LoVo (cell line): ENCODE measurements at places on chromosomes 1 and 21.

GRCh38 chr1:207848234-207848633, 62.7 kb downstream of the CD34 start:
- peak; percentile 76 for DNase-seq

DNA sequence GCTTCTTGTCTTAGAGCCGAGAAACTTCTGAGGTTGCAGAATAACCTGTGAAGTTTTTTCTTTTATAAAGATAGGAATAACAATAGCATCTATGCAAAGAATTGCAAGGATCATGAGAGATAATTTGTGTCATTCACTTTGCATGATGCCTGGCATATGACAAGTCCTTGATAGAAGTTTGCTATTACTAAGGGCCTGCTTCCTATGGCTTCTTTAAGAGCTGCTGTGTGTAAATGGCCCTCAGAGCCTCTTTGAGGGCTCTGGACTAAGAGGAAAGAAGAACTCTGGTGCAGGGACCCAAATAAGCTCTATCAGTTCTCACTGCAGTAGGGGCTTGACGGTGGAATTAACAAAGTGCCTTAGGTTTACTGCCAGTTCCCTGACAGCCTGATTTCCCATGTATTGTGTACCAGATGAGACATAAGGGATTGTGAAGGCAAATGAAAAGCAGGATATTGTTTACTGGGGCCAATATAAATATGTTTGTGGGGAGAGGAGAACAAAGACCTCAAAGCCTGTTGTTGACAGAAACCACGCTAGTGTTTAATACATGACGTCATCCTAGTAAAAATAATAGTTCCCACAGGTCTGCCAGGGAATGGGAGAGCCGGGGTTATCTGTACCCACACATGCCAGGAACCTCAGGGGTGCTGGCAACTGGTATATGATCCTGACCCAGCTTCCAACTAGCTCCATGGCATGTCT, 131.2 kb upstream of the UBE2U start:
- DNase-seq, result peak; percentile 1

- no peak for DNase-seq
Measured at GRCh38 chr1:71222668-71223067, 141.8 kb upstream of the ZRANB2 start.

DNA sequence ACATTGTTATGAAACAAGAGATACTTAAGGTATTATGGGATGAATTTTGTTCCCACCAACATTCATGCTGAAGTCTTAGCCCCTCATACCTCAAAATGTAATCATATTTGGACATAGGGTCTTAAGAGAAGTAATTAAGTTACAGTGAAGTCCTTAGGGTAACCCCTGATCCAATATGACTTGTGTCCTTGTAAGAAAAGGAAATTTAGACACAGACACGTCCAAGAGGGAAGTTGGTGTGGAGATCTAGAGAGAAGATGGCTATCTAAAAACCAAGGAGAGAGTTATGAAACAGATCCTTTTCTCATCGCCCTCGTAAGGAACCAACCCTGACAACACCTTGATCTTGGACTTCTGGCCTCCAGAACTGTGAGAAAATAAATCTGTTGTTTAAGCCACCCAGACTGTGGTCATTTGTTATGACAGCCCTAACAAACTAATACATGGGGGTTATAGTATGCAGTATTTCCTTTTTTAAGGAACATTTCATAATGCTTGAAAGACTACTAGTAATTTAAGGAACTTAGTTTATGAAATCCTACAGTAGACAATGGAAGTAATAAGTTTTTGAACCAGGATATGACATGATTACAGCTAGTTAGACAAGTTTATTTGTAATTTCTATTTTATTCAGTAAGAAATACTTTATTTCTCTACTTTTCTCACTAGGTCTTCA, 875.5 kb upstream of the ADGRL2 start:
- DNase-seq, result no peak

DNA sequence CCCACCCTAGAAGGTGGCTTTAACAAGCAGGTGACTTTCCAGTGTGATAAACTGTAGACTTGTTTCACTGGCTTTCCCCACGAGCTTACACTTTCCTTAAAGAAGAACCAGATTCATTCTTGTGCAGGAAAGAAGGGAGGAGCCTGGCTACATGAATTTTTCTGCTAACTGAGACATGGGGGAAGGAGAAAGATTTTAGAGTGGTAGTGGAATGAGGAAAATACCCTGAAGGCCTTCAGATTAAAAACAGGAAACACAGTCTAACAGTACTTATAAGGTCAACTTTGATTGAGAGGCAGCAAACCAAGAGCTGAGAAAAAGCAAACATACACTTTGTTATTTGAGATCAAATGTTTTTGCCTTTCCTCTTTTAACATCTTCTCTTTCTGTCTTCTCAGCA, 640.9 kb upstream of the PLXNA2 start:
- DNase-seq, result no peak

GRCh38 chr1:61400131-61400770, 317.9 kb downstream of the NFIA start:
- DNase-seq, result no peak
